ENCODE measurements at places on chromosomes 1 and 21. TPM values are rescaled to one million over a fixed set of nuclear protein-coding genes. Genes with fewer than 3 reads are reported as not detected.

DNA sequence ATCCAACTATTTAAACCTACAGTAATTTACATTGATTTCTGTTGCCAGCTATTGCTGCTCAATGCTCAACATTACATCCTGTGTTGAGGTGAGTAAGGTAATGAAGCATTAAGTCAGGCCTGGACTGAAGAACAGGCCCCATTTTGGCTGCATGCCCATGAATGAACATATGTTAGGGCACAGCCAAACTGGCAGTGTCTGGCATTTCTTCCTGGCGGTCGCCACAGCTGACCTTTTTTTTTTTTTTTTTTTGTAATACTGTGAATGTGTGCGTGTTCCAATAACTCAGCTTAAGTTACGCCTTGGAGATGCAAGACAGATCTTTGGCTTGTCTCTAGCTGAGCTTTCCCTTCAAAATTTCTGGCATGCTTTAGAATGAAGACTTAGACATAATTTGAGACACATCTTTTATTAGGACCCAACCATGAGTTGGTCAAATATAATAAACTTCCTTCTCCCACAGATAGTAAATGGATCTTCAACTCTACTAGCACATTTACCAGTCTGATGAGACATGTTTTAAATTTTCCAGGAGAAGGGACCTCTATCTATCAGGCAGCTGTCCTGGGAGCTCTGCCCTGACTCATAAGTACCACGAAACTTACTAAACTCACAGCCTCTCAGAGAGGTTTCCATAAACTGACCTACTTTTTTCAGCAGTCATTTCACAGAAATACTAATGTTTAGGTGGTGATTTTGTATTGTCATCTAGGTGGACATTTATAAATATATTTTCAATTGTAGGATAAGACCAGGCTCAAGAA, 341.1 kb upstream of the RUNX1 start:
- no peaks in the 10 kb centered on the region for H3K27me3 ChIP-seq
- DNase-seq, result no peak
- H3K4me3 ChIP-seq, result no peak overlapping the region
- H3K27ac ChIP-seq, result no peak overlapping the region

Gene PAQR7
- total RNA-seq, result 7.7 TPM

DNA sequence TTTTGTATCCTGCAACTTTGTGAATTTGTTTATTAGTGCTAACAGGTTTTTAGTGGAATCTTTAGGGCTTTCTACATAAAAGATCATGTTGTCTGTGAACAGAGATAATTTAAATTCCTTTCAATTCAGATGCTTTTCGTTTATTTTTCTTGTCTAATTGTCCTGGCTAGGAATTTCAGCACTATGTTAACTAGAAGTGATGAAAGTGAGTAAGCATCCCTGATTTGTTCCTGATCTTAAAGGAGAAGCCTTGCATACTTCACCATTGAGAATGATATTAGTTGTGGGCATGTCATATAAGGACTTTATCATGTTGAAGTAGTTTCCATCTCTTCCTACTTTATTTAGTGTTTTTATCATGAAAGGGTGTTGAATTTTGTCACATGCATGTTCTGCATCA, 23.6 kb upstream of the TRIM67 start:
- no peaks in the 10 kb centered on the region for H3K4me1 ChIP-seq
- H3K4me3 ChIP-seq, result no peak overlapping the region

Gene IVNS1ABP
- 189 TPM for total RNA-seq

Gene ZNF281
- 61.3 TPM for total RNA-seq
